Stimulated activated CD4-positive, alpha-beta T cell treated with anti-CD3 and anti-CD28 coated beads, Interleukin-4, amount 100 ng/mL, for 1 hour (primary cell): ENCODE measurements at places on chromosomes 11 and 22.
A peak's percentile ranks its signal among the peaks of the same experiment; 100 is the strongest.

- DNase-seq: no peak
Measured at GRCh38 chr11:128917144-128917724, 25.4 kb downstream of the TP53AIP1 start.

- no peak for DNase-seq
Measured at GRCh38 chr22:32897400-32897799, 95.9 kb downstream of the TIMP3 start.

- DNase-seq: no peak
Measured at GRCh38 chr11:69435161-69435986, 46.1 kb upstream of the LINC01488 start.

DNA sequence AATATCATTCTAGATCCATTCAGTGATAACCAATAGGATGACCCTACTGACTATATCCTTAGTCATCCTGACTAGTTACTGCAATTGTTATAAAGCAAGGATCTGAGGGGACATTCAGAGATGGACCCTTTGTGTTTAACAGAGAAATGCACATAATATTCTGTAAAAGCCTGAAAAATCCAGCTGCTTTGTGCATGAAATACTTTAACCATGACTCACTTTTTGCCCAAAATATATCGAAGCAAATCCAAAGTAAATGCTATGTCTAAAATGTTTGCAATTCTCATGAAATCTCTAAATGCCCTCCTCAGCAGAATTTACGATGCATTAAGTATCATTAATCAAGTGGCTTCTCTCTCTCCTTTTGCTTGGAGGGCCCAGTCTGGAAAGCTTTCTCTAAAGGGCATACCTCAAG is 178.8 kb upstream of the MTMR2 start:
- DNase-seq: no peak

GRCh38 chr22:22759371-22759770 is 115.0 kb downstream of the GGTLC2 start:
- DNase-seq: no peak

DNA sequence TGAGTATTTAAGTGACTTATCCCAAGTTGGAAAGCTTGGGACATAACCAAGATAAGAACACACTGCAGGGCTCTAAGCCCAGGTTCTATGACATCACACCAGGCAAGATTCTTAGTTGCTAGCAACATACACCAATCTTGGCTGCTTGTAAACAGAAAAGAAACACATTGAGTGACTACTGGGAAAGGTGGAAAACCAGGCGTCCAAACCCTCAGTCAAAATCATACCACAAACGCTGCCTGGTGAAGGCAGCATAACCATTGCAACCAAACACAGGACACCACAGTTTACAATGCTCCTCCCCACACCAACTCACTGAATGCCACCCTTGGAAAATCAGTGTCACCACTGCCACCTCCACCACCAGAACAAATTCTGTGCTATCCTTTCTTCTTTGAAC is 379.9 kb downstream of the TTC28 start:
- no peak for DNase-seq

DNA sequence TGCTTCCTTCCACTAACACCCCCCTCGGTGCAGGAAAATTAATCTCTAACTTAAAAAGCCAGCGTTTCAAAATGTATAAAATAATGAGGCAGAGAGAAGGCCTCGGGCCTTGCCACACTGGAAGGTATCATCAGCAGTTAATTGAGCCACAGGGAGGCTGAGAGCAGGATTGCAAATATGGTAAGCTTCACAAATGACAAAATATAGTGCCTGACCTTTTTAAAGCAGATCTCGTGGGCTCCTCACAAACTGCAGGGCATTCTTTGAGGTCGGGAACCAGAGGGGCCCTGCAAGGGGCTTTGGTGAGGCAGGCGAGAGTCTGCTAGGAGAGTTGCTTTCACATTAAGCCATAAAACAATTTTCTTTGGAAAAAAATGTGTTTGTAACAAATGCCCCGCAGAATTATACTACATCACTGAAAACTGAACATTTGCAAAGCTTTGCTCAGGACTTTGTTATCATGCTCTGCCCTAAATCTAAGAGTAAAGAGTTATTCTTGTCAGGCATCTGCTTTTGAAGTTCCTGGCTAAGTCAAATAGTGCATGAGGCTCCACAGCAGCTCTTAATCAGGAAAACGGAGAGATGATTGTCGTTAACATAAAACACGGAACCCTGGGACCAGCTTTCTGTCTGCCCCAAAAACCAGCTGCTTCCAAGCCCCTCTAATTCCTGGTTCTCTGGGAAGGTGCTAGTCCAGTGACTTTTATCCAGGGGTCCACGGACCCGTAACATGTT is 61.4 kb upstream of the SYT13 start:
- no peak for DNase-seq

GRCh38 chr11:83863272-83863671 is 577.1 kb upstream of the CCDC90B start:
- no peak for DNase-seq

GRCh38 chr11:22193348-22194051 is 615 bp downstream of the ANO5 start:
- no peak for DNase-seq

GRCh38 chr11:47375020-47375419 is 3.3 kb downstream of the SPI1 start:
- no peak for DNase-seq

- DNase-seq: no peak
Measured at GRCh38 chr22:46068181-46068592, 82.1 kb upstream of the PPARA start.

DNA sequence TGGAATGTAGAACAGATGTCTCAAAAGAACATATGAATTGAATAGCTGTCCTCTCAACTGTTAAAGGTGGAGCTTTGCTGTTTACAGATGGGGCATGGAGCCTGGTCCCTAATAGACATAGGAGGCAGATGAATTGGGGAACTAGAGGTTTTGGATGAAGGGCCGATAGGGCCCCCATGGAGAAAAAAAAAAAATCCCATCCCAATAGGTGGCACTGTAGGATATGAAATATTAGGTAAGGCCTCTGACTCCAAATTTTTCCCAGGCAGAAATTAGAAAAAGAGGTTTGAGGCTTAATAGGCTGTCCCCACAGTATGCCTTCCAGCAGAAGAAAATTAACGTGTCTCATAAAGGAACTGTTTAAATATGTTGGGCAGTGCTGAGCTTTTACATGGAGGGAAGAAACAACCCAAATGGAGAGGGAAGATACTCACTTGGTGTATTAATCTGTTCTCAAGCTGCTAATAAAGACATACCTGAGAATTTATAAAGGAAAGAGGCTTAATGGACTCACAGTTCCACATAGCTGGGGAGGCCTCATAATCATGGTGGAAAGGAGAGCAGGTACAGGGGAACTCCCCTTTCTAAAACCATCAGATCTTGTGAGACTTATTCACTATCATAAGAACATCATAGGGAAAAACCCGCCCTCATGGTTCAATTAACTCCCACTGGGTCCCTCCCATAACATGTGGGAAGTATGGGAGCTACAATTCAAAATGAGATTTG is 30.1 kb upstream of the TMEM45B start:
- DNase-seq: no peak

- DNase-seq: no peak
Measured at GRCh38 chr11:83540112-83540675, 254.0 kb upstream of the CCDC90B start.

DNA sequence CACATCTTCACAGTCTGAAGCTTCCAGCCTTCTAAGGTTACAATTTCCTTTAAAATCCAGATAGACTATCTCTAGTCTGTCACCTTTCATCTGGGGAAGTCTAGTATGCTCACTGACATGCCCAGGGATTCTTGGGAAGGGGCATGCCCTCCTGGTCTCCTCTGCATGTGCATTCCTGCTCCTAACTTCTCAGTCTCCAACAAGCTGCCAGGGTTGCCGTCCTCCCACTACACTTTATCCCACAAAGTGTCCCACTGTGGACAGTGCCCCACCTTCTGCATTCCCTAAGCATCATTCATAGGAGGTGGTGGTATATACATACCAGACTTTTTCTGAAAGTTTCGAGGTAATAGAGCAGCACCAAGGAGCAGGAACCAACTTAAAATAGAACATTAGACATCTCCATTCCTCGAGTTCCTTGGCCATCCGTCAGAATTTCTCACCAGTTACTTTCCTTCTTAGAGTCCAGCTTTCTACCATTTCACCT is 28.7 kb downstream of the EIF3F start:
- DNase-seq: no peak

DNA sequence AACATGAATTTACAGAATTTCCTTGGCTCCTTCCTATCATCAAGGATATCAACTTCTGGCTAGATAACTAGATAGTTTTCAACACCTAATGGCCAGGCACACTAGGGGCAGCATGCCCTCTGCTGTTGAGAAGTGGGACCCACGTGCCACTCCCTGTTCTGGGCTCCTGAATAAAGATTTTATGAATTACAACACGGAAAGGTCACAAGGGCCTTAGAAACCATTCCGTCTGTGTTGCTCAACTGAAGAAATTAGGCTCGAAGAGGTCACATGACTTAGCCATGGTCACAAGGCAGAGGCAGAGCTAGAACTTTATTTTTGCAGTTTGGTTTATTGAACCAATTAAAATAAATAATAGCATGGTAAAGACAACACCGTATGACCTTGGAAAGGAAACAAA is 36.0 kb downstream of the PRCP start:
- peak; percentile 15 for DNase-seq

- DNase-seq: no peak
Measured at GRCh38 chr11:124536520-124536919, 6.9 kb downstream of the OR8B12 start.

DNA sequence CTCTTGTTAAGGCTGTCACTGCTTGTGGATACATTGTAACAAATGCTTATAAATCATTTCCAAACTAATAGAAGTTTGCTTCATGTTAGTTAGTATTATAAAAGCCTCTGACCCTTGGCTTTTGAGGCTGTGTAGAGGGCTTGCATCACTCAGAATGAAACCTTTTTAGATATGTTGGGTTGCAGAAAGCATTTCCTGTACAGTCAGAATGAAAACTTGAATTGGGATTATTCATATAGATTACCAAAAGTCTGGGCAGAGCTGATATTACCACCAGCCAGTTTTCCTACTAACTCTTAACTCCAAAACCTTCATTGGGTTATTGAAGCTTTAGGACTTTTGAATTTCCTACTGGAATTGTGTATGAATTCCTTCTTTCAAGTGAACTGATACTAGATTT is 12.0 kb downstream of the KMT2A start:
- no peak for DNase-seq

DNA sequence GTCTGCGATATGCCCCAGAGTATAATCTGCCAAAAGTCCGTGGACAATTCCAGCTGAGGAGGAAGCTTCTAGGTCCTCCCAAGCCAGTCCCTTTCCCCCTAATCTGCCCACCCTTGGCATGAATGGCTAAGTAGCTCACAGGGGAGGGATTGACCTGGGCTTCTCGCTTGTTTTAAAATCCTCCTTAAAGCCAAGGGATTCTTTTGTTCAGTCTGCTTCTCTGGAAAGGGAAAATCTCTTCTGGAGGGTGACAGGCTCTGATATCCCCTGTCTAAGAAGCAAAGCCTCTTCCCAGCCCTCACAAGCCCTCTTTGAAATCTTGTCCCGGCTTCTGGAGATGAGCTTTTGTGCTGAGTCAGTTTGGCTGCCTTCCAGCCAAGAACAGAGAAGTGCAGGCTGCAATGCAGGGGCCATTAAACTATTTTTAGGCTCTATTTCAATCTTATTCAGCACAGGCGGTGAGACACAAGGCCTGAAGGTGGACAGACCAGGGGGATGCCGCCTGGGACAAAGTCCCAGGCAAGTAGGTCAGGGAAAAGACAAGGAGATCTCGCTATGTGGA is 23.9 kb downstream of the NEFH start:
- no peak for DNase-seq

GRCh38 chr11:82902880-82903279 is 1.3 kb downstream of the DDIAS start:
- DNase-seq: no peak

DNA sequence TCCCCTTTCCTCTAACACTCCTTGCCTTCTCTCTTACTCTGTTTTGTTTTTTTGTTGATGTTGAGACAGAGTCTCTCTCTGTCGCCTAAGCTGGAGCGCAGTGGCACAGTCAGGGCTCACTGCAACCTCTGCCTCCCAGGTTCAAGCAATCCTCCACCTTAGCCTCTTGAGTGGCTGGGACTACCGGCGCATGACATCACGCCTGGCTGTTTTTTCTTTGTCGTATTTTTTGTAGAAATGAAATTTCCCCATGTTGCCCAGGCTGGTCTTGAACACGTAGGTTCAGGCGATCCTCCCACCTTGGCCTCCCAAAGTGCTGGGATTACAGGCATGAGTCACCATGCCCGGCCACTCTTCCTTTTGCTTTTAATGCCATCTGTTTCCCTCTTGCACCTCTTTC is 72.3 kb downstream of the FBXO7 start:
- no peak for DNase-seq

DNA sequence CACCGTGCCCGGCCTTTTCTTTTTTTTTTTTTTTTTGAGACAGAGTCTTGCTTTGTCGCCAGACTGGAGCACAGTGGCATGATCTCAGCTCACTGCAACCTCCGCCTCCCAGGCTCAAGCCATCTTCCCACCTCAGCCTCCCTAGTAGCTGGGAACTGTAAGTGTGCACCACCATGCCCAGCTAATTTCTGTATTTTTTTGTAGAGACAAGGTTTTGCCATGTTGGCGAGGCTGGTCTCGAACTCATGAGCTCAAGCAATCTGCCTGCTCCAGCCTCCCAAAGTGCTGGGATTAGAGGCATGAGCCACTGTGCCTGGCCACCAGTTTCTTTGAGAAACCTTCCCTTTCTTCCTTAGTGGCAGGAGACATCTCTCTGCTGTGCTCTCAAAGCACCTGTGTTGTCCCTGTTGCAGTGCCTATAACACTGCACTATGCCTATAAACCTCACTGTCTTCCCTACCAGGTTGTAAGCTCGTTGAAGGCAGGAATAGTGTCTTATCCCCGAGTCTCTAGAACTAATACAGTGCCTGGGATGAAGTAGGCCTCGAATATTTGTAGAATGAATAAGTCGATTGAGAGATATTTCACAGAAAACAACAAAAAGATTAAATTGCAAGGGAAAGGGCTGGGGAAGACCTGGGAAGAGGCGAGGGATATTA is 13.7 kb downstream of the TAGLN start:
- DNase-seq: no peak

- DNase-seq: no peak
Measured at GRCh38 chr11:71252269-71252769, at the start of gene SHANK2. Gene SHANK2, minus strand, starts transcription at chr11:71252577. Its CDS starts 105,251 bp downstream, at chr11:71147326.

DNA sequence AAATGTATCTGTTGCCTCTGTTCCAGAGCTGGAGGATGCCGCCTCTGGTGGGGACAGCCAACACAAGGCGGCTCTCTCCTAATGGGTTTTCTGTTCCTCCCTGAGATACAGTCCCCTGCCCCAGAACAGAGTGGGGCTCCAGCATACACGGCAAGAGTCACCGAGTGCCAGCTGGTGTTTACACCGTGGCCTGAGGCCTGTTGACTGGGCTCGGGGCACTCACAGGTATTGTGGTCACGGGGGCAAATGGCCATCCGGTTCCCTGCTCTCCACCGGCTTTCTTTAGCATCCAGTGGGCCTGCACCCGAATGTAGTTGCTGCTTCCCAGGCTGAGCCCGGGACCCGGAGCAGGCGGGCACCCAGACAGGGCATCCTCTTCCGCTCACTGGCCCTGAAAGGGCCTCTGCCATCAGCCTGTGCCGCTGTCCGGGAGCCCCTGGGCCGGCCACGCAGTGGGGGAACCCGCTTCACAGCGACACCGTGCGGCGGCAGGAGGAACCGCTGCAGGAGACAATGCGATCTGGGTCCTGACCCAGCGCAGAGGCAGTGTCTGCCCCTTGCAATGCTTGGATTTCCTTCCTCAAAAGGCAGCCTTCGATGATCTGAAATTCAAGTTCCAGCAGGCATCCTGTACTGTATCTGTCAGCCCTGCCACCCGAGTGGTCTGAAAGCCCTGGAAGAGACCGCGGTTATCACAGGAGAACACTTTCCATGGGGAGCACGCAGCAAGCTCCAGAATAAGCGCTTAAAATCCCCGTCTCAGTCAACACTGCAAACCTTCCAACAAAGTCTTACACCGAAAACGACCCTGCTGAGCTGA is 859 bp upstream of the KRTAP5-5 start:
- DNase-seq: peak; percentile 64

- peak; percentile 99 for DNase-seq
Measured at GRCh38 chr11:59668950-59669610, at the start of gene PATL1. Gene PATL1, minus strand, starts transcription at chr11:59669037. Its CDS starts 142 bp downstream, at chr11:59668895.
